ENCODE measurements at places on chromosomes 1 and 21. TPM values are rescaled to one million over a fixed set of nuclear protein-coding genes. Genes with fewer than 3 reads are reported as not detected.

DNA sequence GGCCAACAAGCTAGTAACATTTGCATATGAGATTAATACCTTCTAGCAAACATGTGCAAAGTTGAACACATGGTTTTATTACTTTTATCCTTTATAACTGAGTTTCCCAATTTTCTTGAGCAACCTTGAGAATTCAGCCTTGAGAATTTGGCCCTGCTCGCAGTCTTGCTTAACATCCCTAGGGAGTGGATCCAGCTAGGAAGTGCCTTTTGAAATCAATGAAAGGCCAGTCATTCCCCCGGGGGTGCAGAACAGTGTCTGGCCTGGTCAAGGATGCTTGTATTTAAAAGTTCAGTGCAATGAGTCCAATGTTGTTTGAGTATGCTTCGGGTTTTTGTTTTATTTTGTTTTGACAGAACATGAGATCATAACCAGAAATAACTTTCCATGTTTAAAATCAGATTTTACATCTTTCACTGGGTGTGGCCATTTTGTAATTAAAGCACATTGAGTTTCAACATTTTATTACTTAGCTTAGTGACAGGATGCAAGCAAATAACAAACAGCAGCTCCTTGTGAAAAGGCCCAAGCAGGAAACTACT lies 16.7 kb downstream of the PALMD start:
- DNase-seq, result no peak

DNA sequence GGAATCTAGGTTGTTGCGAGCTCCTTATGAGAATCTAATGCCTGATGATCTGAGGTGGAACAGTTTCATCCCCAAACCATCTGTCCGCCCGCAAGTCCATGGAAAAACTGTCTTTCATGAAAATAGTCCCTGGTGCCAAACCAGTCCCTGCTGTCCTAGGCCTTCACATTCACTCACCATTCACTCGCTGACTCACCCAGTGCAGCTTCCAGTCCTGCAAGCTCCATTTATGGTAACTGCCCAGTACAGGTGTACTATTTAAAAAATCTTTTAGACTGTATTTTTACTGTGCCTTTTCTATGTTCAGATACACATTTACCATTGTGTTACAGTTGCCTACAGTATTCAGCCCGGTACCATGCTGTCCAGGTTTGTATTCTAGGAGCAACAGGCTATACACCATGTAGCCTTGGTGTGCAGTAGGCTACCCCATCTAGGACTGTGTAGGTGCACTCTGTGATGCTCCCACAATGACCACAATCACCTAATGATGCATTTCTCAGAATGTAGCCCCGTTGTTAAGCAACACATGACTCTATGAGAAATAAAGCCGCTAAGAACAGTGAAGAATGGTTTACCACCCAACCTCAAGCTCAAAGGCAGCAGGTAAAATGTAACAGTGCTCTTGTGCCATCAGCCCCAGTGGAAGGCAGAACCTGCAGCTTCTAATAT lies 2.4 kb downstream of the ECHDC2 start:
- DNase-seq, result no peak

DNA sequence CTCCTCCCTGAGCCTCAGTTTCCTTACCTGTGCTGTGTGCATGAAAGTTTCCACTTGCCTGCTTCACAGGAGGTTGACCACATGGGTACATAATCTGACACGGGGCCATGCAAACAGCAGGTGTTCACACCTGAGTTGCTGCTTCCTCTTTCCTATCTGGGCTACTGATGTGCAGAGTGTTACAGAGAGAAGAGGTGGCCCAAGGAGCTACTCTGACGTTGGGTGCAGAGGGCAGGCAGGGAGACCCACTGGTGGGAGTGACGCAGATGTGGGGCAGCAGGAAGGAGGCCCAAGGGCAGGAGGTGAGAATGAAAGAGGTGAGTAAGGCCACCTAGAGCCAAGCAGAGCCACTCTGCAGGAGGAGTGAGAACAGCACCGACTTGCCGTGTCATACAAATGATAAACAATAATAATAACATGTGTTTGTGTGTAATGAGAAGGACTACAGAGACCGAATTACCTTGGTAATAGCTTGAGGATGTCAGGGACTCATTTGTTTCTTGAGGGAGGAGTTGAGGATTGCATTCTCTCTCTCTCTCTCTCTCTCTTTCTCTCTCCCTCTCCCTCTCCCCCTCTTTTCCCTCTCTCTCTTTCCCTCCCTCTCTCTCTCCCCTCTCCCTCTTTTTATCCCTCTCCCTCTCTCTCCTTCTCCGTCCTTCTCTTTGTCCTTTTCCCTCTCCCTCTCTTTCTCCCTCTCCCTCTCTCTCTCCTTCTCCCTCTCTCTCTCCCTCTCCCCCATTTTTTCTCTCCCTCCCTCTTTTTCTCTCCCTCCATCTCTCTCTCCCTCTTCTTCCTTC lies 87.4 kb upstream of the IGSF21 start:
- DNase-seq, result no peak

DNA sequence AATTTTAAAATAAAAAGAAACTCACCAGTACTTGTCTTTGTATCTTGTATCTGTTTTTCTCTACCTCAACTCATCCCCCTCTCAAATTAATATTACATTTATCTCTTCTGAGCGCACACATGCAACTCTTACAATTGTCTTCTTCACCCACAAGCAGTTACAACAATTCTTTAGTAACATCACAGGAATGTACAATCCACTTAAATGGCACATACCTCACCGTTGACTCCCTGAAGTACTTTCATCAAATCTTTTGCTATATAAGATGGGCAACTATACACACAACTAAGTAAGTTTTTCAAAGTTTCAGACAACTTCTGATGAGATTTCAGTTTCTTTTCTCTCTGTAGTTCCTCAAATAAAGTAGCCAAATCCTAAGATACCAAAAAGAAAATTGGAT lies 28.3 kb downstream of the HEATR1 start:
- DNase-seq, result no peak

DNA sequence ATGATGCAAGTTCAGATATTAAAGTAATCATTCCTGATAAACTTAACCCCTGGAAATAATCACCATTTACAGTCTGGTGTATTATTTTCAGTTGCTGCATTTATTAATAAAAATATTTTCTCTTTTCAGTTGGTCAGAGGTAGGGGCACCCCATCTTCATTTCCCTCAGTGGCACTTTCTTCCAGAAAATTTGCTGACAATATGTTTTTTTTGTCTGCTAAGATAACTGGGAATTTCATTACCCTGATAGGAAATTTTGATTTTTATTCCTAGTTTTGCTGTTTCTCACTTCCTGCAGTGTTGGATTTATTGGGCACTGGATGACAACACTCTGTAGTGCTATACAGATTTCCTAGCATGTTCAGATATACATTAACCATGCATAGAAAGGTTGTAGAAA lies 33.1 kb upstream of the APOBEC4 start:
- DNase-seq, result no peak

GRCh38 chr1:63937461-63938022 lies 163.7 kb downstream of the ROR1 start:
- DNase-seq, result no peak

The TTC39A gene
- not detected for total RNA-seq

- no peak for DNase-seq
These were observed 25.5 kb upstream of the ITPKB start for GRCh38 chr1:226764533-226764932.

- no peak for DNase-seq
These were observed 957 bp downstream of the CAPN9 start for GRCh38 chr1:230747890-230748800.

The DCDC2B gene
- not detected for total RNA-seq

All from CD8-positive, alpha-beta T cell (primary cell).